ENCODE measurements at places on chromosomes 1 and 21. TPM values are rescaled to one million over a fixed set of nuclear protein-coding genes. Genes with fewer than 3 reads are reported as not detected.
A peak's percentile ranks its signal among the peaks of the same experiment; 100 is the strongest.

GRCh38 chr1:64098846-64099582 lies 104.4 kb upstream of the UBE2U start:
- DNase-seq: no peak

DNA sequence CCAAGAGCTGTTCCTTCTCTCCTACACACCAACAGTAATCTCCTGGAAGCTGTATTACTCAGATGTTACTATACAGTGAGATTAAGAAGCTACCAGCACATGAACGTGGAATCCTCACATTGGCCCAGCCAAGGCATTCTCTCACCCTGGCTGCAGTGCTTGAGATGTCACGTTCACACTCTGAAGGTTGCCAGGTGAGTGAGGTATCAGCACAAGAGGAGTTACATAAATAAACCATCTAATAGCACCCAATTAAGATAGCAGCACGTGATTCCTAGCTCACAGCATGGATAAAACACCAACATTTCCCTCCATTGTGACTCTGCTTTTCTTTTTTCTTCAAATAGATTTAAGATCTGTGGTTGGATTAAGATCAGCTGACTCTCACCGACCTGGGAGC lies 182.8 kb downstream of the PLPP3 start:
- DNase-seq: no peak

DNA sequence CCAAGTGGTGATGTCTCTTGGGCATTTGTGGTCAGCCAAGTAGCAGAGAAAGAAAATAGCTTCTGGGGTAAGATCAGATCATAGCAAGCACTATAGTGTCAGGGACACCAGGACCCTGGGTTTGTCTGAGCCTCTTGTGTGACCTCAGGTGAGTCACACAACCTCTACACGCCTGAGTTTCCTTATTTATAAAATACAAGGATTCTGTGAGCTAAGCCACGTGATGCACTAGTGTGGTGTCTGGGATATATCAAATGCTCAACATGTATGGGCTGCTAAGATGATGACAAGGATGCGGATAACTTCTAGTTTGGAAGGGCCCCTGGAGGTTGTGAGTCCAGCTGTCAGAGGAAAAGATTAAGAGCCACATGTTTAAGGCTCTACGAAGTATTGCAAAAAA lies 24.5 kb upstream of the ZNF436 start:
- no peak for DNase-seq

DNA sequence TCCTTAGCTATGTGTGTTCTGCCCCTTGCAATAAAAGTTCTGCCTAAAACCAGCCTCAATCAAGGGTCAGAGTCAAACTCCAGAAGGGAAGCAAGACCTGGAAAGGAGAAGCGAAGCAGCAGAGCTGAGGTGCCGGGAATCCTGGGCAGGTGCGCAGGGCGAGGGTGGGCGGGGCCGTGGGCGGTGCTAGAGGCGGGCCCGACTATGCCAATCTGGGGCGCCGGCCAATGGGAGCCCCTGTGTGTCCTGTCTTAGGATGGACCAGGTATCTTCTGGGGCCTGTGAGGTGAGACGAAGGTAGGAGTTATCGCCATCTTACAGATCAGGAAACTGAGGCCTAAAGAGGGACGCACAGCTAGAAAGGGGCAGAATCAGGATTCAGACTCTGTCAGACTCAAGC lies 120.3 kb downstream of the PTPRU start:
- no peak for DNase-seq

DNA sequence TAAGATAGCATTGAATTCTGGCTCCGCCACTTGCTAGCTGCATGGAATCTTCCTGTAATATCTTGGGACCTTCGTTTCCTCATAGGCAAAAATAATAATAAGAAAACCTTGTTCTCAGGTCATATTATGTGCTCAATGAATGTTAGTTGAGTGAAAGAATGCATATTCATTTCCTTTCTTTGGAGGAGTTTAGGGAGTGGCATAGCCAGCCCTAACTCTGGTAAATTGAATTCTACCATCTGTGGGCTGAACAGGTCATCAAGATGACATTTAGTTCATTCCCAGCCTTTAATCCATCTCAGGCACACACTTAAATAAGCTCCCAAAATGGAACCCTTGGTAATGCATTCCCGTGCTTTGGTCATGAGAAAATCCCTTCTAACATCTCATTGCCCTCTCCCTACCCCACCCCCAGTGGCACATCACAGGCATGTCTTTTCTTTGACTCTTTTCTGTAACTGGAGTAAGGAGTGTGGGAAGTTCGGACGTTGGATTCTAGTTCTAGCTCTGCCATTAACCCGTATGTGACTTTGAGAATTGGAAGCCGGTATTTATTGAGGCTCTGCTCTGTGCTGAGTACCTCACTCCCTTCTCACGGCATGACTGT lies 13.2 kb upstream of the MYOG start:
- no peak for DNase-seq

DNA sequence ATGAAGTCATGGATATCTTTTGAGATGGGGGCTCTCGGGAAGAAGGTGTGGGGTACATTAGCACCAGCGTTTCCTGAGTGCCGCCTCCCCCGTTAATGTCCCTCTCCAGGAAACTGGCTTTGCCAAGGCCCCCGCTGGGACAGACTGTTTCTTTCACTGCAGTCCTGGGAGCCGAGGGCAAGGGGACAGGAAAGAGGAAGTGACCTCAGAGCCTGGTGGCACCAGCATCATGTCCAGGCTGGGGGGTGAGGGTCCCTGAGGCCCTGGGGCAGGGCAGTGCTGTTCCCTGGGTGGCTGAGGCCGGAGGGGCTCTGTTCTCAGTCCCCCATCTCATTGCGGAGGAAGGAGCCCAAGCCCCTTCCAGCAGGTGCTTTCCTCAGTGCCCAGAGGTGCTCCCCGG lies 5.8 kb downstream of the PFKL start:
- no peak for DNase-seq

- no peak for DNase-seq
Observed at GRCh38 chr1:234662148-234662547, 52.2 kb upstream of the IRF2BP2 start.

DNA sequence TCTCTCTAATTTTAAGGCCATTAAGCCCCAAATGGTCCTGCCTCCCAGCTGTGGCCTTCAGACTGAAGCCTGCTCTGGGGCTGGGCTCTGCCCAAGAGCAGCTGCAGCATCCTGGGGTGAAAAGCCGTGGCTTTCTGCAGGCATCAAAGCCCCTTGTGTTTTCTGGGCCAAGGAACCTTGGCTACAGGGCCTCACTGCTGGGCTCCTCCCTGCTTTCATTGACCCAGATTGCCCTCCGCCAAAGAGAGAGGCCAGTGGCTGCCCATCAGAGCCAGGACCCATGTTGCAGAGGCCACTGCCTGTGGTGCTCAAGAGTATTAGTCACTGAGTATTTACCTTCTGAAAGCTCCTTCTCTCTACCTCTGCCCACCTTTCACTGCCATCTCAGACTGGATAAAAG lies 1.6 kb downstream of the ZNF648 start:
- DNase-seq: no peak

- DNase-seq: peak; percentile 6
Observed at GRCh38 chr1:84442256-84442655, 36.8 kb upstream of the RPF1 start.

DNA sequence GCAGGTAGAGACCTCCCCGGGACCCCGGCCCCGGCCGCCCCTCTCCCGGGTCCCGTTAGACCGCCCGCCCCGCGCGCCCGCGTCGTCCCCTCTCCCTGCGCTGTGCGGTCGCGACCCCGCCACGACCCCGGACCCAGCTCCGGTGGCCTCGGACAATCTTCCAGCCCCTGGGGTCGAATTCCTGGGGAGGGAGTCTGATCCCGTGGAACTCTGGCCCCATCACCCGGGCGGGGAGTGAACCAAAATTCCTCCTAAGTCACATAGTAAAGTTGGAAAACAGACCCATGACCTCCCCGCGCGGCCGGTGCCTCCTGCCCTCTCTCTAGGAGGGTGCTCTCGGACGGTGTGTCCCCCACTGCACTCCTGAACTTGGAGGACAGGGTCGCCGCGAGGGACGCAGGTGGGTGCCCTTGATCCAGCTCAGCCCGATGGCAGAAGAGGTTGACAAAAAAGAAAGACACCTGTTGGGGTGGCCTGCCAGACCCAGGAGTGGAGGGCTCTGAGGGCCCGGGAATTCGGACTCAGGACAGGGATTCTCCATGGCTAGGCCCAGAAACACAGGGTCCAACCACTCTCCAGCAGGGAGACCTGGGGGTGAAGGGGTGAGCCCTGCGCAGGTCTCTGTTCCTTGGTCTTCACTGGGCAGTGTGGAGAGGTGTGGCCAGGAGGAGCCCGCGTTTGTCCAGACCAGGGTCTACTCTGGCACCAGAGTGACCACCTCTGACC lies 451 bp downstream of the ADAMTSL4 start:
- peak; percentile 75 for DNase-seq

Gene DMBX1
- total RNA-seq: 0.06 TPM

Gene HIPK1
- total RNA-seq: 41.3 TPM
